ENCODE measurements at places on chromosomes 2 and 18.

GRCh38 chr2:201953396-201953795 lies 80.3 kb upstream of the FZD7 start:
- no peak for DNase-seq

- no peak for DNase-seq
Measured at GRCh38 chr2:84888401-84889276, 7.8 kb upstream of the TRABD2A start.

- no peak for DNase-seq
Measured at GRCh38 chr2:232541195-232541960, 1.9 kb downstream of the CHRNG start.

DNA sequence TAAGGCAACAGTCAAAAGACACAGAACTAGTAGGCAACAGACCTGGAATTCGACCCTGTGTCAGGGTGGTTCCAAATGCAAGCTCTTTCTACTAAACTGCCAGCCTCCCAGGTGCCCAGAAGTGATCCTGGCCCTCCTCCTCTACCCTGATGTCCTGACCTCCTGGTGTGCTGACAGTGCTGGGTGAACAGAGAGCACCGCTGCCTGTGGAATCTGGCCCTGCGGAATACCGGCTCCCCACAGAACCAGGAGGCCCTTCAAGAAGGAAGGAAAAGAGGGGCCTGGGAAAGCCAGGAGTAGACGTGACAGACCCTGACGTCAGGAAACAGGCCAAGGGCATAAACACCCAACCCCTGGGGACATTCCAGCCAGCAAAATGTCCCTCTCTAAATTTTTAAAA lies 120.3 kb downstream of the NOL10 start:
- no peak for DNase-seq

DNA sequence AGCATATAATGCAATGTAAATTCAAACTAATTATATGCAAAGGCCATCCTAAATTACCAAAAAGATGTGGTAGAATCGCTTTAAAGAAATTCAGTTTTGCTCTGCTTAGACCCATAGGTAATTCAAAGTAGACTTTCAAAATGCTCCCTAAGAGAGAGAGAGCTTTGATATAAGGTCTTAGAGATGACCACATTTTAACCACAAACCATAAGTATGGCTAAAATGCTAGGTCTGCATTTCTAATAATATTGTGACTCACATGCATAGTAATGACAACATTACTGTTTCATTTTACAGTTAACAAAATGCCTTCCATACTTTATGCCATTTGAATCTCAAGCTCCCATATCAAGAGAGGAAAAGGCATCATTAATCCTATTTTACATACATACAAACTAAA lies 144.5 kb downstream of the RAD51AP2 start:
- DNase-seq = no peak

GRCh38 chr2:71674158-71674851 lies 220.9 kb downstream of the DYSF start:
- no peak for DNase-seq

DNA sequence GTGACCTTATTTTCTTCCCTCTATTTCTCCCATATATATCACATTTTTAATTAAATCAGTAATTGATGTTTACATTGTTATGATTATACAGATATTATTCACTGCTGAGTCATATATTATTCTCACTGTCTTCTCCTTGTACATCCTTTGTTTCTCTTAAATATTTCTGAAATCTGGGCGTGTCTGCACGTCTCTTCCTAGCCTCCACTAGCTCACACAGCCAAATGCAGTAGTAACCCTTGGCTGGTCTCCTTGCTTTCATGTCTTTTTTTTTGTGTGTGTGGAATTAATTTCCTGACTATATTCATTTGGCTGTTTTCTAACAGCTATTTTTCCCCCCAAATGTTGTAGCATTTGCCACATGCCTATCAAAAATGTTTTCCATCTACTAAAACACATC lies 15.8 kb downstream of the CCNYL1 start:
- no peak for DNase-seq

DNA sequence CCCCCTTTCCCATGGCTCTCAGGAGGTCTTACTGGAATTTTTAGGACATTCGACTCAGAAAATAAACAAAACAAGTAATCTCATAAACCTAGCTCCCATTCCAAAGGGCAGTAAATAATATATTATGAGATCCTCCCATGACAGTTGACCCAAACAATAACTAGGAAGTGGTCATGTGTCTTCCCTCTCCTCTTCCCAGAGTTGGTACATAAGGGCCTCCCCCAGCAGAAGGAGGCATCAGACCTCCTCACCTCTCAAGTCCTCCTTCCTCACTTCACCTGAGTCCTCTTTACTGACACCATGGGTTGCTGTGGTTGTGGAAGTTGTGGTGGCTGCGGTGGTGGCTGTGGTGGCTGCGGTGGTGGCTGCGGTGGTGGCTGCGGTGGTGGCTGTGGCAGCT lies at the start of gene SCYGR7:
TSS of gene SCYGR7 (plus strand) at position 301 of the 400 bp plus-strand sequence. CDS start at position 301, 0 bp downstream.
- DNase-seq = no peak
